ENCODE measurements at places on chromosomes 7 and 10.

DNA sequence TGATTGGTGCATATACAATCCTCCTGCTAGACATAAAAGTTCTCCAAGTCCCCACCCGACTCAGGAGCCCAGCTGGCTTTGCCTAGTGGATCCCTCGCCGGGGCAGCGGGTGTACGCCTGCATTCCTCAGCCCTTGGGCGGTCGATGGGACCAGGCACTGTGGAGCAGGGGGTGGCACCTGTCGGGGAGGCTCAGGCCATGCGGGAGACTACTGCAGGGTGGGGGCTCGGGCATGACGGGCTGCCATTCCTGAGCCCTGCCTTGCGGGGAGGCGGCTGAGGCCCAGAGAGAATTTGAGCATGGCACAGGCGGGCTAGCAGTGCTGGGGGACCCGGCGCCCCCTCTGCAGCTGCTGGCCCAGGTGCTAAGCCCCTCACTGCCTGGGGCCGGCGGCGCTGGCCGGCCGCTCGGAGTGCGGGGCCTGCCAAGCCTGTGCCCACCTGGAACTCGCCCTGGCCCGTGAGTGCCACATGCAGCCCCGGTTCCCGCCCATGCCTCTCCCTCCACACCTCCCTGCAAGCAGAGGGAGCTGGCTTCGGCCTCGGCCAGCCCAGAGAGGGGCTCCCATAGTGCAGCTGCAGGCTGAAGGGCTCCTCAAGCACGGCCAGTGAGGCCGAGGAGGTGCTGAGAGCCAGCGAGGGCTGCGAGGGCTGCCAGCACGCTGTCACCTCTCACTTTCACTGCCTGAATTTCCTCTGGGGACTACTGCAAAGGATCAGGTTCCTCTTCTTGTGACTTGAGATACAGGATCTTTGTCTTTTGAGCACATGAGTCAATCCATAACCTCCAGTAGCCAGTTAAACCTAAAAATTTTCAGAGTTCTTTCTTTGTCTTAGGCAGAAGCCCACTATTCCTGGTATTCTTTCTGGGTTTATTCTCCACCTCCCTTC is 25.1 kb upstream of the ELOVL3 start:
- DNase-seq: no peak

DNA sequence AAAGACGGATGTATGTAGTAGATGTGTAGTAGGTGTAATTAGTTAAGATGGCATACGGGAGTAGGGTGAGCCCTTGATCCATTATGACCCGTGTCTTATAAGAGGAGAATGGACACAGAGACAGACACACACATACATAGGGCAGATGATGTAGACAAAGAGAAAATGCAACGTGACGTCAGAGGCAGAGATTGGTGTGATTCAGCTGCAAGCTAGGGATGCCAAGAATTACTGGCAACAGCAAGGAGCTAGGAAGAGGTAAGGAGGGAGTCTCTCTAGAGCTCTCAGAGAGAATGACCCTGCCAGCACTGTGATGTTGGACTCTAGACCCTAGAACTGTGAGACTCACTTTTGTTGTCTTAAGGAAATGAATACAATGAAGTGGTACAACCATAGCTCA is 247.0 kb upstream of the HABP2 start:
- DNase-seq: no peak

DNA sequence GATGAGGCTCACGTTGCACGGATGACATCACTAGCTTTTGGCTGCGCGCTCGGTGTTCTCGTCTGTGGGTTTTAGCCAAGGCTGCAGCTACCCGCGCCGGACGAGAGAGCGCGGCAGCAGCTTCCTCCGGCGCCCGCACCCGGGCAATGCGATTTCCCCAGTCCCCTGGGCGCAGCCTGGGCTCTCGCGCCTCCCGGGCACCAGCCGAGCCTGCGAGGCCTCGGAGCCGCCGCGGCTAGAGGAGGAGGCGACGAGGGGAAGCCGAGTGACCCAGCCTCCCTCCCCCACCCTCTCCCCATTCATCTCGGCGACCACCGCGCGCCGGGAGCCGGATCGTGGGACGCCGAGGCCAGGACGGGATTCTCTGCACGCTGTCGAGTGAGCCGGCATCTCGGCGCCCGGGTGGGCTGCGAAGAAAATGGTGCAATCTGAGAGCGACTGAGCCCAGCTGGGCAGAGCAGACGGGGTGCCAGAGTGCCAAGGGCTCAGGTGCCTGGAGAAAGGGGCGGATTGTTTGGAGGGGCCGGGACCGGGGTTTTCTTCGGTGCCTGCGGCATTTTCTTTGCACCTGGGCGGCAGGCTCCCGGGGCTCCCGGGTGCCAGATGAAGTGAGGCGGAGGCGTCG is 1.2 kb upstream of the TMEM178B start:
- peak; percentile 84 for DNase-seq

DNA sequence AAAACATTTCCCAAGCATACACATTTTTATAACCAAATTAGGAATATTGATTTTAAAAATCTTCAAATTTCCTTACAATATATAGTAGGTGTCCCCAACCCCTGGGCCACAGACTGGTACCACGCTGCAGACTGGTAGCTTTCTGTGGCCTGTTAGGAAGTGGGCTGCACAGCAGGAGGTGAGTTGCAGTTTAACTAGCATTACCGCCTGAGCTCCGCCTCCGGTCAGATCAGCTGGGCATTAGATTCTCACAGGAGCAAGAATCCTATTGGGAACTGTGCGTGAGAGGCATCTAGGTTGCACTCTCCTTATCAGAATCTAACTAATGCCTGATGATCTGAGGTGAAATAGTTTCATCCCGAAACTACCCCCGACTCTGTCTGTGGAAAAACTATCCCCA is 62.1 kb downstream of the ZWINT start:
- DNase-seq: no peak

DNA sequence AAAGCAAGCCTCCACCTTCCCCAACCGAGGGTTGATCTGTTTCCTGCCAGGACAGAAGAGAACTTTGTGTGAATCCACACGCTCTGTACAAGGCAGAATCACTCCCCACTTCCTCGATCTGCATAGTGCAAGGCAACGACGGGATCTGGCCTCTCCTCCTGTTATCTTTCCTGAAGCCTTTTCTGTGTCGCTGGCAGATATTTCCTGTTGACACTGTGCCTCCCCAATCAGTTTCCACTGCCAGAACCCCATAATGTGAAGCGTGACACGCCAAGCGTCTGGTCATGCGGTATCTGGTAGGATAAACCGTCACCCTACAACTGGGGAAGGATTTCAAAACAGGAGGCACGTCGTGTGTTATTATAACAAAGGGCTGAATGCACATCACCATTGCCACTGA is 57.2 kb downstream of the FAM171A1 start:
- peak; percentile 88 for DNase-seq

DNA sequence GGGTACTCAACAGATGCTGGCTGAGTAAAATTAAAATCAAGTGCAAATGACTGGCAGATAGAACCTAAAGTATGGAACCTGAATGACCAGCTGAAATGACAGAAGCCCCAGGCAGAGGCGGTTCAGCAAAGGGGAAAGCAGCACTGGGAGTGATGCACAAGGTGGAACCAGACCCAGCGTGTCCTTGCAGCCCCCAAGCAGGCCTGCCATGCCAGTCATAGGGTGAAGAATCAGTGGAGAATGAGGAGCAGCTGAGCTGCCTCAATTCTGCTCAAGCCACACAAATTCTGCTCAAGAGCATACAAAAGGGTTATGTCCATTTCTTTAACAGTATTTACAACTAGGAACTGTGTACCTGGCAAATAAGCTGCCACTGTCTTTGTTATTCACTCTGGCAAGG is 8.7 kb downstream of the ACTR1A start:
- no peak for DNase-seq

GRCh38 chr10:78420946-78421735 is 387.5 kb downstream of the RPS24 start:
- DNase-seq: peak; percentile 40

DNA sequence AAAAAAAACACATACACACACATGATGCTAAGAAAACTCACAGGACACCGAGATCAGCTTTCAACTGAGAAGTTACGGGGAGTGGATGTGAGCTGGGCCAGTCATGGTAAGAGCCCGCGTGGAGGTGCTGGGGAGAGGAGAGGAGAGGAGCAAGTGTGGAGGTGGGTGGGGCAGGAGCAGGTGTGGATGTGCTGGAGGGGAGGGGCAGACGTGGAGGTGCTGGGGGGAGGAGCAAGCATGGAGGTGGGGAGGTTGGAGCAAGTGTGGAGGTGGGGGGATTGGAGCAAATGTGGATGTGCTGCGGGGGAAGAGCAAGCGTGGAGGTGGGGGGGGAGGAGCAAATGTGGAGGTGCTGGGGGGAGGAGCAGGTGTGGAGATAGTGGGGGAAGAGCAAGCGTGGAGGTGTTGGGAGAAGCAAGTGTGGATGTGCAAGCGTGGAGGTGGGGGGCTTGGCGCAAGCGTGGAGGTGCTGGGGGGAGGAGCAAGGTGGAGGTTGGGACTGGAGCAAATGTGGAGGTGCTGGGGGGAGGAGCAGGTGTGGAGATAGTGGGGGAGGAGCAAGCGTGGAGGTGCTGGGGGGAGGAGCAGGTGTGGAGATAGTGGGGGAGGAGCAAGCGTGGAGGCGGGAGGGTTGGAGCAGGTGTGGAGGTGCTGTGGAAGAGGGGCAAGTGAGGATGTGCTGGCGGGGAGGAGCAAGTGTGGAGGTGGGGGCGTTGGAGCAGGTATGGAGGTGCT is 24.5 kb upstream of the NCAPG2 start:
- no peak for DNase-seq

- DNase-seq: no peak
Measured at GRCh38 chr7:2807460-2807844, 36.7 kb downstream of the GNA12 start.

GRCh38 chr7:138228769-138229168 is 152.5 kb downstream of the AKR1D1 start:
- no peak for DNase-seq

DNA sequence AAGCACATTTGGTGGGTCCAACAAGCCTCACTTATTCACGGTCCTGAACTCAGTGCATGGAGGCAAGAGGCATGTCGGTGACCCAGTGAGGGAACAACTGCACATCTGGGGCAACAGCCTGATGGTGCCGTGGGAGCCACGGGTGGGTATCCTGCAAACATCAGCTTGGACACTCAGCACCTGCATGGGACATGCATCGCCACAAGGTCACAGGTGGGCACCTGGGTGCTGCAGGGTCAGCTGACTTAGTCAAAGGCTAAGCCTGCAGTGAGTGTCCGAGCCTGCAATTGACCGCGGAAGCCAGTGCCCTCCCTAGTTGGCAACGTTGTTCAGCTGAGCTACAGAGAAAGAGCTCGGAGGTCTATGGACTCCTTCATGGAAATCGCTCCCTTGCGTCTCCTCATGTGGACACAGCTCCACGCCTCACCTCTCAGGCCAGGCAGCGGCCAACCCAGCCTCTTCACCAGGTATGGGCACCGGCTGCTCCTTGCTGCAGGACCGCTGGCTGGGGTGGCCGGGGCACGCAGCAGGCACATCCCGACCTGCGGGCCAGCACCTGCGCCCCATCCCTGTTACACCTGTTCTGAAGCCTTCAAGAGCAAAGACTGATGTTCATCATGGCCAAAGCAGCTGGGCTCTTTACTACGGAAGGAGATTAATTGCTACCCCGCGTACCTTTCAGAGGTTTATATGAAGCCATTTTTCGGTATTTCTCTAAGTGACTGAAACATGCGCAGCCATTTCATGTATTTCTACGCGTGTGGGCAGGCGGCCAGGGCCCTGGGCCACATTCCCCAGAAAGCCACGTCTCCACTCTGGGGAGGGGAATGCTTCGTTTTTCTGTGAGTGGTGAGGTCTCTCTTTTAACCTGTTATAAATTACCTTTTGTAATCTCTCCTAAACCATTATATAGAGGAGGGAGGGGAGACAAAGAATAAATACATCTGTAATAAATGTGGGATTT is 380.7 kb downstream of the DNAJB6 start:
- DNase-seq: no peak

DNA sequence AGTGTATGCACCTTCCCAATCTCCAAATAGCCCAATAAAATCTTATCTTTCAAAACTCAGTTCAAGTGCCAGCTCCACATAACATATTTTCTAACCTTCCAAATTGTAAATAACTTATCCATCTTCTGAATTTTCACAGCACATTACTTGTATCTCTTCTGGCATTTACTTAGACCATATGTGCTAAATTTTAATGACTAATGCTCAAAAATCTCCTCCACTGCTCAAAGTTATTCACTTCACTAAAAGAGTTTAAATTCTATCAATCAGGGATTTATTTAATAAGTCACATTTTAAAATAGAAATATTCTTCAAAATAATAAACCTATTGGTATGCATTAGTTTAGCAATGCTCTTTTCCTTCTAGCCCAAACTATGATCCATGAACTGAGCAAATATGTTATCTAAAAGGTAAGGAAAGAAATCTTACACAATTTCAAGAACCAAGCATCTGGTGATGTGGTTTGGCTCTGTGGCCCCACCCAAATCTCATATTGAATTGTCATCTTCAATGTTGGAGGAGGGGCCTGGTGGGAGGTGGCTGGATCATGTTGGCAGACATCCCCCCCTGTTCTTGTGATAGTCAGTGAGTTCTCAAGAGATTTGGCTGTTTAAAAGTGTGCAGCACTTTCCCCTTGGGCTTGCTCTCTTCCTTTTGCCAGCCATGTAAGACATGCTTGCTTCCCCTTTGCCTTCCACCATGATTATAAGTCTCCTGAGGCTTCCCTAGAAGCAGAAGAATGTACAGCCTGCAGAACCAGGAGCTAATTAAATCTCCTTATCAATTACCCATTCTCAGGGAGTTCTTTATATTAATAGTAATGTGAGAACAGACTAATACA is 28.1 kb upstream of the GPR22 start:
- no peak for DNase-seq

DNA sequence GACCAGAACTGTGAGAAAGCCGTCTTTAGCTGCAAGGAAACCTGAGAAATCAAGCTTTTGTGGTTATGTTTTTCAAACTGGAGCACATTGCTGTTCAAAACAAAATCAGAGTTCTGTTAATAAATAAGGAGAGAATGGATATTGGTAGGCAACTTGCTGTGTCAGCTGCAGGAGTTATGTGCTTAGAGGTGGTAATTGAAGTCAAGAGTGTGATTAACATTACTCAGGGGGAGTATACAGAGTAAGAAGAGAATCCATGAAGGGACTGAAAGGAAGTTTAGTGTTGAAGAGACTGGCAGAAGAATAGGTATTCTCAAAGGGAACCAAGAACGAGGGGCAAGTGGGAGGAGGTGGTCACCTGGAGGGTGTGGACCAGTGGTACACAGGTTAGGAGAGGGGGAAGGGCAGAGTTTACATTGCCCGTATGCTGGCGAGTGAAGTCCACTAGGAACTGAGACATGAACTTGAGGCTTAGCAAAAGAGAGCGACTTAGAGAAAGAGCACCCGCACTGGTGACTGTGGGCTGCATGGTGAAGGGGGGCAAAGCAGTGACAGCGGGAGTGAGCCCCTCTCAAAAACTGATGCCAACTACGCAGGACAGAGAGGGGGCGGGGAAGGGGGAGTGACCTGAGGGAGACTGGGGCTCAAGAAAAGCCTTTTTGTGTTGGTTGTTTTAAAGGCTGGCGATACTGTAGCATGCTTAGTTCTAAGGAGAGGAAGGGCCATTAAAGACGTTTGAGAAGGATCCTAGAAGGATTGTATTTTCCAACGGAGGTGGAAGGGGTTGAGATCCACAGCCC is 80.0 kb downstream of the SDK1 start:
- no peak for DNase-seq

- DNase-seq: no peak
Measured at GRCh38 chr7:64871761-64872160, 31.3 kb upstream of the ZNF273 start.

GRCh38 chr7:45980181-45980905 is 59.3 kb upstream of the IGFBP3 start:
- DNase-seq: no peak

- no peak for DNase-seq
Measured at GRCh38 chr10:44731283-44731682, 179.9 kb upstream of the TMEM72 start.
